ENCODE measurements at places on chromosomes 5 and 9.
A peak's percentile ranks its signal among the peaks of the same experiment; 100 is the strongest.

DNA sequence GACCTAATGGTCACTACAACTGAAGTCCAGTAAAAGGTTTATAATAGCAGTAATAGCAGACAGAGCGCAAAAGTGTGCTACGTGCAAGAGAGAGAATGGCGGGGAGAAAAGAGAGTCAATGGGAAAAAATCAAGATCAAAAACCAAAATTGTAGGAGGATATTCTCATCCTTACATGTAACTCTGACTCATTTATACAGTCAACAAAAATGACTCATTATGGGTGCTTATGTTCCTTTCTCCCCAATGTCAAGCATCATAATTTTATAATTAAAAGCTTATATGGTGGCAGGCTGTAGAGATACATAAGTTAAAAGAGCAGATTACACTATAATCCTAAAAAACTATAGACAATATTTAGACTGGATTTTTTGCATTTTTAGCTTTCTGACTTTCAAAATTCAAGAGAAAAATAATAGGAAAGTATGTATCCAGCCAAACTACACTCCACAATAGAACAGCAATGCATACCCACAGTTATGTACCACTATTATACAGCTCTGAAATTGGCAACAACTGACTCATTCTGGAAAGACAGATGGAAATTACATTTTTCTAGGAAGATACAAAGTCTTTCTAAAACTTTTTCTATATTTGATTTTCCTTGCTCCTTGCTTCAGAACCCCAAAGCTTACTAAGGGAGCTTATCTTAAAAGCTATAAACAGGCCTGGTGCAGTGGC is 78.4 kb downstream of the PLPP1 start:
- no peak for DNase-seq

DNA sequence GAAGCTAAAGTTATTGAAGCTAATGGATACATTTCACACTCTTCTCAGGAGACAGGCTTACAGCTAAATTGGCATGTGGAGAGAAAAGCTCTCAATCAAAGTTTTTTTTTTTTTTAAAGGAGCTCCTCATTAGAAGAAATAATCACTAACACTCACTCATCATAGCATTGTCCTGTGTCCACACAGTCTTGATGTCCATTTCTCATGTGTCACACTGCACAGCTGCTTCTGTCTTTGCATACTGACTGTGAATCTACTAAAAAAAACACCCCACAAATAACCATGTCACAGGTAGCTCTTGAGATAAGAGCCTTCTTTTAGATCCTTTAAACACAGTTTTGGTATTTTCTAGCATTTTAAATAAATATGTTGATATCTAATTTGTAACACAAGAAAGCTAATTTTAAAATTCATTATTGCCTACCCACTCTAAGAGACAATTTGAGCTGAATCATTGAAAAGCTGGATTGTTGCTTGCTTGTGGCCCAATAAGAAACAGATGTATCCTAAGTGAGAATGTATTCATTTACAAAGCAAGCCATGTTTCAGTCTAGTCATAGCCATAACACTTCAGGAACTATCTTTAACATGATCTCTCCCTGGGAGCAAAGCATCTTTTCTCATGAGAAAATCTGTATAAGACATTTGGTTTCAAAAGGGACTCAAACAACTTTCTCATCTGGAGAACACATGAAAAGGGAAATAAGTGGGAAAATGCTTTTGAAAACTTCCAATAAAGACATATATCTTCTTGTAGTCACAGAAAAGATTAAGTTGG is 48.1 kb upstream of the PCSK1 start:
- no peak for DNase-seq

GRCh38 chr9:7592321-7593316 is 207.0 kb downstream of the DMAC1 start:
- no peak for DNase-seq

GRCh38 chr9:76181020-76181641 is 213.1 kb downstream of the RFK start:
- peak; percentile 70 for DNase-seq

DNA sequence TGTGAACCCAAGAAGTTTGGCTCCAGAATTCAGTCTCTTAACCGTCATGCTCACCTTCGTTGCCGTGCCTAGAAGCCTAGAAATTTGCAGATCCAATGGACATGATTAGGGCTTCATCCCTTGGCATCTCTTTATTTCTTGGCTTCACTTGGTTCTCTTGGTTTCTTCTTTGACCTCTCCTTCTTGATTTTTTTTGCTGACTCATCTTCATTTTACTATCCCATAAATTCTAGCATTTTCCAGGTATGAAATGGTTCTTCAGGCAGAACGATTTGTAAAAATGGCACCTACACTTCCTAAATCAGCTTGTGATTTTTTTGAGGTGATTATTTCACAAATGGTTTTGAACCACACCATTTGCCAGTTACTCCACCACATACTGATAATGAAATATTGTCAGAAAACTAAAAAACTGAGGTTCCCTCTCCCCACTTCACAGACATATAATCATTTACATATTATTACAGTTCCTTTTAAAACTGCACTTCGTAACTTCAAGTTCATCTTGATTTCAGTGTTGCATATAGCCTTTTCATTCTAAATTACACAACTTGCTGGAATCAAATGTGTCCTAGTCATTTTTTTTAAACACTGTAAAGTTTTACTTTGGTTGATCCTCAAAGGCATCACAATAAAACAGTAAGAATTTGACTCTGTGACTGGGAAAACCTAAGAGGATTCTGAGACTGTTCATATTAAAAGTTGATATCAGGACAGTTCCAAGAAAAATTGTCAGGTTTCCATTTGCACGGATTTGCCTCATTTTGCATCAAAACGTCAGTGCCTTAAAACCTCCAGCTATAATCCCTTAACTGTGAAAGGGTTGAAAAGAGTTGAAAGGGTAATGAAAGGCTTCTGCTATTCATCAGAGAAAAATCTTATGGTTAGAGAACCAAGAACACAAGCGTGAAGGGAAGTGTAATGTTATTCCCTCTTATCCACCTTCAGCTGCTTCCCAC is 8.9 kb upstream of the NREP start:
- no peak for DNase-seq

GRCh38 chr5:179974946-179975712 is 67.4 kb upstream of the TBC1D9B start:
- DNase-seq, result peak; percentile 3

GRCh38 chr9:120625222-120625621 is 45.3 kb upstream of the CDK5RAP2 start:
- DNase-seq, result no peak
